Brain (organoid and tissue), 16 donors: ENCODE measurements at places on chromosomes 7 and 10. TPM values are rescaled to one million over a fixed set of nuclear protein-coding genes. Genes with fewer than 3 reads are reported as not detected.

GRCh38 chr10:119412244-119413092 is 130.1 kb downstream of the RGS10 start:
- DNase-seq, result peak; percentile 63

- peak; percentile 90 for DNase-seq
Measured at GRCh38 chr10:7444551-7445121, 33.8 kb upstream of the SFMBT2 start.

DNA sequence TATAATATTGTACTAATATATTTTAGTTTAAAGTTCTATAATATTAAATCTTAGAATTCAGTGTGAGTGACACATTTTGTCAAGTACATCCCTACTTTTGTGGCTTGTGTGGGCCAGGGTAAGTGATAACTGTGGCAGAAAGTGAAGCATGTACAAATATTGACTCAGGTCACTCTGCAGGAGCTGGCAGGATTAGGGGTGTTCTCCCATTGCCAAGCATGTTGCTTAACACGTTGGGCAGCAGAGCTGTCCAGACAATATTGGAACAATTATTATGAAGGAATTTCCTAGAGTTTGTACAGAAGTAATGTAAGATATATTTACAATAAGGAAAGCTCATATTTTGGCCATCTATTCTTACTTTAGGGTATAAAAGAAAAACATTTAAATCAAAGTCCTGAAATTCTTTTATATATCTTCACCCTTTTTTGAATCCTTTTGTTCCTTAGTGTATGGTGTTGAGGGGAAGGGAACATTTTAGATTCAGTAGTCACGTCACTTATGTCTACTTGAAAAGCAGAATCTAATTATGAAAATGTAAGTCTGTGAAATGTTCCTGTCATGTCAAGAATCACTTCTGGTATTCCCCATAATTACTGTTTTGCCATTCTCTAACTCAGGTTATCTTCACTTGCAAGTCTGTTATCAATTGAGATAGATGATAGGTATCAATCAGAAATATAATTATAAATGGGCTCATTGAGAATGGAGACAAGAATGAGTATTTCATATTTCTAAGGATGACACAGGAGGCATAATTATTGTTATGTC is 4.0 kb downstream of the HDAC9 start:
- no peak for DNase-seq

GRCh38 chr10:4385231-4385870 is 440.7 kb upstream of the AKR1E2 start:
- DNase-seq, result peak; percentile 76

GRCh38 chr7:78479348-78479747 is 680.8 kb downstream of the PHTF2 start:
- DNase-seq, result no peak

DNA sequence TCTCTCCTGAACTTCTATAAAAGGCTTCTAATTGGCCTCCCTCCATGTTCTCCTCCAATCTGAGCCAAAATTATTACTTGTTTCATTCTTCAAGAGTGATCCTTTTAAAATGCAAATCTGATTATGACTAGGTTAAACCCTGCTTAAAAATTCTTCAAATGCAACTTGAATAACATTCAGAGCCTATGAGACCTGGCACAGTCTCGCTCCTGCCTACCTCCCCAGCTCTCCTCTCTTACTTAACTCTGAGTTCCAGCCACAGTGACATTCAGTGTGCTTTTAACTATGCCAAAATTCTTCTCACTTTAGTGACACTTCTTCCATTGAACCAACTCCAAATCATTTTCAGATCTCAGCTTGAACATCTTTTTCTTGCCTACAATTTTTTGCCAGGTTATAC is 68.8 kb downstream of the TMEM168 start:
- DNase-seq, result no peak

GRCh38 chr7:1322240-1323110 is 89.8 kb downstream of the UNCX start:
- DNase-seq, result no peak

- DNase-seq, result no peak
Measured at GRCh38 chr7:157875230-157876179, 538.7 kb downstream of the DNAJB6 start.

The CH25H gene
- 1.3 TPM for polyA plus RNA-seq

The SLC35G1 gene
- polyA plus RNA-seq, result 1.6 TPM

- DNase-seq, result peak; percentile 92
Measured at GRCh38 chr10:130127364-130128061, 8.7 kb upstream of the GLRX3 start.
